ENCODE measurements at places on chromosomes 5 and 9.

DNA sequence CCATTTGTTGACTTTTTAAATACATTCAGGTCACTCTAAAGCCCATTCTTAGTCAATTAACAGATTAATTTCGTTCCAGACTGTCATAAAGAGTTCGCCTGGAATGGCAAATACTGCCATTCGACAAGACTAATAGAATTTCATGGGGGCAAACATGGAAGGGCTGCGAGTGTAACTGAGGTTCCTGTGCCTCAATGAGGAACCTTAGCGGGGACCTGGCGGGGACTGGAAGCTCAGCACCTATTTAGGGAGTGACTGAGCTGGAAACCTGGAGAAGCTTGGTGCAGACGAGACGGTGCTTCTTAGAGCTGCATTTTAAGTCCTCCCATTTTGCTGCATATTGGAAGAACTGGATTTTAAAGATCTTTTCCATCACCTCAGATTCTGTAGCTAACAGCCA lies 3.4 kb downstream of the VCAN start:
- DNase-seq: no peak

GRCh38 chr9:71895117-71895516 lies 15.9 kb downstream of the ABHD17B start:
- DNase-seq: peak; percentile 15

DNA sequence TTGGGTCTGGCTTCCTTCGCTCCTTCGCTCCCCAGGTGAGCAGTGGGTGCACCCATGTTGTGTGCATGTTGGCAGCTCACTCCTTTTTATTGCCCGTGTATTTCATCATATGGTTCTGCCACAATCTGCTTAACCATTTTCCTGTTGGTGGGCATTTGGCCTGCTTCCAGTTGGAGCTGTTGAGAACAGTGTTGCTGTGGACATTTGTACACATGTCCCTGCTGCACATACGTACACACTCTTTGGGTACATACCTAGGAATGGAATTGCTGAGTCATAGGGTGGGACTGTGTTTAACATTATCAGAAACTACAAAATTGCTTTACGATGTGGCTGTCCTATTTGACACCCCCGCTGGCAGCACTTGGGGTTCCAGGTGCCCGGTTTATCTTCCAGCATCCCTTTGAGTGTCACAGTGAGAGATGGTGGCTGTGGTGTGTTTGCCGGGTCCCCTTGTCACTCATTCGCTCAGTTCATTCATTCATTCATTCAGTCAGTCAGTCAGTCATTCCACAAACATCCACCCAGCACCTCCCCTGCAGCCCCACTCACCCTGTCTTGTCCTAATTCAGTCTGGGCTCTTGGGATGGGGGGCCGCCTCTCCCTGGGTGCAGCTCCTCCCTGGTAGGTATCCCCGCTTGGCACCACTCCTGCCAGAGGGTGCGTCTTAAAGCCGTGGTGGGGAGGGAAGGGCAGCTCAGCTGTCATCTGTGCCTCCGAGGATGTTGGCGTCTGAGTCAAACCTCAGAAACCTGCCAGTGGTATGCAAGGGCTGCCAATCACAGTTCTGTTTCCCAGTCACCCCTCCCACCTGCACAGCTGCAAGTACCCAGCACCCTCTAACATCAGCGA lies 7.9 kb upstream of the FIBCD1 start:
- DNase-seq: no peak

GRCh38 chr5:65021527-65022226 lies 252.9 kb downstream of the CWC27 start:
- peak; percentile 17 for DNase-seq

DNA sequence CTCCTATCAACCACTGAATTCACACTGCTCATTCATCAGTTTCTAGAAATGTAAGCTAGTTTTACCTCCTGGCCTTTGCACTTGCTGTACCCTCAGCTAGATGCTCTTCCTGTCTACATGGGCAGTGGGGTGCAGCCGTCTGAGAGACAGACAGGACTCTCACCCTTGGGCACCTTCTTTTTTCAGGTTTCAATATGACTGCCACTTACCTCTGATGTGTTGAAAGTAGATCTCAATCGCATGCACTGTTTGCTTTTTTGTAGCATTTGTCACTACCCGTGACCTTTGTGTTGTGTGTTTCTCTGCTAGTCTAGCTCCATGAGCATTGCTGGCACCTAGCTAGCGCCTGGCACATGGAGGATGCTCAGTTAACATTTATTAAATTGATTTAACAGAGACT lies 403.1 kb upstream of the TRPC7 start:
- no peak for DNase-seq

GRCh38 chr5:88736494-88736893 lies 146.5 kb downstream of the MEF2C start:
- DNase-seq: no peak

- DNase-seq: no peak
Measured at GRCh38 chr9:83964973-83965349, 15.1 kb downstream of the HNRNPK start.

GRCh38 chr9:6302417-6302816 lies 25.8 kb upstream of the TPD52L3 start:
- no peak for DNase-seq

GRCh38 chr5:179749857-179750508 lies 17.4 kb downstream of the MAML1 start:
- no peak for DNase-seq

DNA sequence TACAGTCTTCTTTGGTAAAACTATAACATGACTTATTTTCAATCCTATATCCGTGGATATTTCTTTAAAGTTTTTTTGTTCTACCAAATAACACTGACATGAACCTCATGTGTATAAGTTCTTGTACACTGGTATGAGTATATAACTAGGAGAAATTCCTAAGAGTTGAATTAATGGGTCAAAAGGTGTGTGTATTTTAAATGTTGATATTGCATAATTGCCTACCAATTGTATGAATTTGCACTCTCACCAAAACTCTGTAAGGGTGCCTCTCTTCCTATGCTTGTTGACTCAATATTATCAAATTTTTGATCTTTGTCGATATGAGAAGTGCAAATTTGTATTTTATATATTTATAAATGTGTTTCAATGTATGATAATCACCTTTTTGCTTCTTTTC lies 22.9 kb upstream of the CCL21 start:
- no peak for DNase-seq

GRCh38 chr5:32833127-32833526 lies 122.0 kb downstream of the NPR3 start:
- DNase-seq: no peak

- no peak for DNase-seq
Measured at GRCh38 chr9:128120741-128121465, 6.6 kb downstream of the PTGES2 start.

DNA sequence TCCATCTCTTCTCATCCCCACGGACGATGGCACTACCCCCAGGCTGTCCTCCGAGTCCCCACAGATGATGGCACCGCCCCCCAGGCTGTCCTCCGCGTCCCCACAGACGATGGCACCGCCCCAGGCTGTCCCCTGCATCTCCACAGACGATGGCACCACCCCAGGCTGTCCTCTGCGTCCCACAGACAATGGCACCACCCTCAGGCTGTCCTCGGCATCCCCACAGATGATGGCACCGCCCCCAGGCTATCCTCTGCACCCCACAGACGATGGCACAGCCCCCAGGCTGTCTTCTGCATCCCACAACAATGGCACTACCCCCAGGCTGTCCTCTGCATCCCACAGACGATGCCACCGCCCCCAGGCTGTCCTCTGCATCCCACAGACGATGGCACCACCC lies 57.4 kb upstream of the PTCH1 start:
- peak; percentile 52 for DNase-seq

GRCh38 chr5:81604193-81604592 lies 146.7 kb downstream of the SSBP2 start:
- no peak for DNase-seq

- no peak for DNase-seq
Measured at GRCh38 chr9:88889386-88889785, 101.9 kb upstream of the S1PR3 start.

DNA sequence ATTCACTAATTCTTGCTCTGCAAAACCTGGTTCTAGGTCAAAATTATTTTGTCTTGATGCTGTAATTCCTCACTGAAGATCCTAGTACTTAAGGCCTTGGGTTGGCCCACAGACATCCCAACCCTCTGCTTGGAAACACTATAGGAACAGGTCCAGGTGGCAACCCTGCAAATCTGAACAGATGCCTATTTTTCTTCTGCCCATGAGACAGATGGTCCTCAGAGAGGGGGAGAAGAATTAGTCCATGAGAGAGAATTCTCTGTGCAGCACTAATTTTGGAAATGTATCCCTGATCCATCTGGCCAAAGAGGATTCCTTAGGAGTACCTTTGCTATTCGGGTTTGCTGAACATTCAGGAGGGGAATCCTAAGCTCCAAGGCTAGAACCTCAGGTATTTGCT lies 156.3 kb downstream of the ELAVL2 start:
- no peak for DNase-seq

GRCh38 chr9:22124263-22125011 lies 115.3 kb upstream of the CDKN2B start:
- no peak for DNase-seq

DNA sequence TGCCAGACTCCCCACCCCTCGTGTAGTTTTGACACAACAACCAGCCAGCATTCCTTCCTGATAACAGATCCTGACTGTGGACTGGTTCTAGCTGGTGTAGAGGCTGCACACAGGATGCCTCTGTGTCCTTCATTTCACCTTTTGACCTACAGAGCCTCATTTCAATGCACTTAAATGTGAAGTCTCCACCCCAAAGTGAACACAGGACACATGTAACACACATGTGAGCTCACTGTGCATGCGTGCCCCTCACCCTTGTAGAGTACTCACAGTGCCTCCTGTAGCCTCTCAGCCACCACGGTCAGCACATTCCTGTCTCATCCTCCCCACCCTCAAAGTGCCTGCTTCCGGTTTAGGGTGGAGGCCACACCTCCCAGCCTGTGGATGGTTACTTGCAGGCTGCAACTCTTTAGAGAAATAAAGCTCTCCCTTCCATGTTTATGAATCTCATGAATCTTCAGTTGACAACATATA lies 11.6 kb upstream of the NKD2 start:
- no peak for DNase-seq

GRCh38 chr5:179905161-179905560 lies 2.5 kb downstream of the TBC1D9B start:
- DNase-seq: no peak

DNA sequence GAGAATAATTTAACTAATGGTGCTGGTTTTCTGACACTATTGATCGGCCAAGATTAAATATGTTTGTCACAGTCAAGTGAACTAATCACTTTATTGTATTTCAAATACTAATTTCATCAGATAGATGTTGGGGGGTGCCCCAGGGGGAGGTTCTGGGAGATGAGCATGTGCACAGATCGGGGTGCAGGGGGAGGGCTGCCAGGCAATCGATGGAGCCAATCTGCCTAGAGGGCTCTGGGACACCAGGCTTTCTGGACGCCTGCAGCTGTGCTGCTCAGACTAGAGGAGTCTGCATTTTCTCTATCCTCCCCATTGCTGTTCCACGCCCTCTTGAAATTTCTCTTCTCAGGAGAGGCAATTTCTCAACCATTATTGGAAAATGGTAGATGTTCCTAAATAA lies 100.0 kb upstream of the ALDH1B1 start:
- DNase-seq: no peak

DNA sequence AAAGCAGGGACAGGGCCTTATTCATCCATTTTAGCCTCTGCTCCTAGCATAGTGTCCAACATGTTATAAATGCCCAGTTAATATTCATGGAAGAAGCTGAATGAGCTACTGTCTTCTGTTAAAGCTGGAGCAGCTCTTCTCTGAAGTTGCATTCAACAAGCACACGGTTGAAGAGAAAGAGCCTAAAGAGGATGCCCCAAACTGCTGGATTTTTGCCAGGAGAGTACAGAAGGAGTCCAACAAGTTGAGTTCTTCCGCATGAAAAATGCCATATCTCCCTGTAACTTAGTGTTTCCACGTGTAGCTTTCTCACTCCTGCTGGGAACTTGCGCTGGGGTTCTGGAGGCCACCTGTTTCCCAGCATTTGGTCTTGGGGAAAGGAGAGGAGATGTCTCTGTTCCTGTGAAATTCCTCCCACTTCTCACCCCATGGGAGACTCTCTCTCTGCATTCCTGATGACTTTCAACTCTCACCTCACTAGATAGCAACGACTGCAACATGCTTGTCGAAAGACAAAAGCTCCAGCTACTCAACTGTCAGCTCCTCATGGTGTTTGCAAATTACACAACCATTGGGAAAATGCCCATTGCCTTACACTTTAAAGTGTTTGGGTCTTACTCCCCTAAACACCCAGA lies 122.8 kb downstream of the KIF4B start:
- DNase-seq: no peak

DNA sequence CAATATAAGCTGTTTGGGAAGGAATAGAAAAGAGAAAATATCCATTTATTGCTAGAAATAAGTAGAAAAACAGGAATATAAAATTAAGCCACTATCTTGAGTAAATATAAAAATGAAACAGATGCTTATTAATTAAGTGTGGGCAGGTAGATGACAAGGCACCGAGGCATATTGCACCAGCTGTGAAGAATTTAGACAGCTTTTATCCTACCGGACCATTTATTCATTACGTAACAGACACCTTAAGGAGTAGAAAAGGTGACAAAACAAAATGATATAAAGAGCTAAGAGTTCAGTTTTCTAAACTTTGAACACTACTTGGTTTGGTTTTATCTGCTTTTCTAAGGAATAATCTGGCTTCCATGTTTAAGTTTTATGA lies 404.1 kb downstream of the PTPRD start:
- DNase-seq: no peak

DNA sequence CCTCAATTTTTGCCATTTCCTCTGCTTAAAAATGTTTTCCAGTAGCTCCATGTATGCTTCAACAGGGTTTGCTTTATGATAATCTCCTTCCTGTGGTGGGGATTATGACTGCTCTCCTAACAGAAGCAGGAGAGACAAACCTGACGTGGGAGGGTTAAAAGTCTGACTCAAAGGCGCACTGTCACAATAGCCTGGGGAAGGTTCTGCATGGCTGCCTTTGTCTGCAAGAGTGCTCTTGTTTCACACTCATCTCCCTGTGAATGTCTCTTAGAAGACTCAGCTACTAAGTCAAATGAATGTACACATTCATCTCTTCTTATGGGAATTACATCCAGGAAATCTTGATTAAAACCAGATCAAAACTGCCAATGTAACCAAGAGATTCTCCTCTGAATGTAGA lies 90.9 kb upstream of the MTAP start:
- no peak for DNase-seq

DNA sequence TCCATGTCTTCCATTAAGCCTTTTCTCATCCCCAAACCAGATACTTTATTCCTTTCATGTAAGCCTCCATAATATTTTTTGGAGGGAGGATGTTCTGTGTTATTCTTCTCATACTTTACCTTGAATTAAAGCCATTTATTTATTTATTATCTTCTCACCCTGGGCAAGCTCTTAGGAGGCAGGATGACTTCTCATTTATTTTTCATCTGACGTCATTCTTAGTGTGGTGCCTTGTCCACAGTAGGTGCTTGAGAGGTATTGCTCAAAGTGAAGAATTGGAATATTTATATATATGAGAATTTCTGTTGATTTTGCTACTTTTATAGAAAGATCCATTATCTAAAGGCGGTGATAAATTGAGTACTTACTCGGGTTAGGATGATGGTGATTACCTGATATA lies 458.3 kb upstream of the ACTBL2 start:
- DNase-seq: no peak

- peak; percentile 19 for DNase-seq
Measured at GRCh38 chr5:141354900-141355469, at the start of gene PCDHGA4. Gene PCDHGA4 (plus strand): TSS chr5:141355021. CDS start chr5:141355108, 87 bp downstream.

GRCh38 chr5:169460896-169461295 lies 122.7 kb upstream of the SPDL1 start:
- no peak for DNase-seq
